ENCODE measurements at places on chromosomes 7 and 10. TPM values are rescaled to one million over a fixed set of nuclear protein-coding genes. Genes with fewer than 3 reads are reported as not detected.

Gene DAGLB
- total RNA-seq: 12.9 TPM

Gene GDF2
- not detected for total RNA-seq

Gene PODXL
- total RNA-seq: 0.60 TPM

Gene AKR1C2
- not detected for total RNA-seq

Gene SLC26A5
- not detected for total RNA-seq

Gene CAMK1D
- total RNA-seq: 25.3 TPM

Gene RNF148
- total RNA-seq: not detected

Gene SH2D4B
- total RNA-seq: 0.34 TPM

Gene WNT2
- total RNA-seq: not detected

DNA sequence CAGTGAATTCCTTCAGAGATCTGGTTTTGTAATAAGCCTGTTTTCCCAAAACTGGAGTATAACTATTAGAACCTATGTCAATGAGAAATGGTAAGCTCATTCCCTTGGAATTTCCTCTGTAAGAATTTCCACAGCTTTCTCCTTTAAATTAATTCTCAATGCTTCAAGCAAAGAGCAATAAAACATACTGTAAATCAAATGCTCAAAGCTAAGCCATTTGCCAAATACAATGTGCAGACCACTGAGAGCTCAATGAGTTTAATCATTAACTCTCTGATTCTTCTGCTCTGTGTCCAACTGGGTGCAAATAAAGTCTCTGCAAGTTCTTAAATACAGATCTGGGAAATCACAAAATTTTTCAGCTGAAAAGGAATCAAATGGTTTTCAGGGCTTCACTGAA, 227.6 kb upstream of the IMMP2L start:
- DNase-seq: no peak

DNA sequence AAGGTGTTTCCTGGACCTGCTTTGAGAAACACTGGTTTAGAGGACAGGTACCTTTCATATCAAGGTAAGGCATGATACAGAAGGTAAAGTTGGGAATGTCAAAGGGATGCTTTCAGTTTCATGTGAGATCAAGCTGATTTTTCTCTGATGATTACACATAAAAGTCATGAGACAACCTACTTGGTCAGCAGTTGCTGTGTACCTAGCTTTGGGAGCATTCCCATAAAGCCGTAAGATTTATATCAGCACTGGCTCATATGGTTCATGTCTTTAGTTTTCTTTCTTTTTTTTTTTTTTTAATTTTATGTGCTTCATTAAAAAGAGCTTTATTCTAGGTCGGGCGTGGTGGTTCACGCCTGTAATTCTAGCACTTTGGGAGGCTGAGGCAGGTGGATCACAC, 265.3 kb upstream of the LRGUK start:
- no peak for DNase-seq

DNA sequence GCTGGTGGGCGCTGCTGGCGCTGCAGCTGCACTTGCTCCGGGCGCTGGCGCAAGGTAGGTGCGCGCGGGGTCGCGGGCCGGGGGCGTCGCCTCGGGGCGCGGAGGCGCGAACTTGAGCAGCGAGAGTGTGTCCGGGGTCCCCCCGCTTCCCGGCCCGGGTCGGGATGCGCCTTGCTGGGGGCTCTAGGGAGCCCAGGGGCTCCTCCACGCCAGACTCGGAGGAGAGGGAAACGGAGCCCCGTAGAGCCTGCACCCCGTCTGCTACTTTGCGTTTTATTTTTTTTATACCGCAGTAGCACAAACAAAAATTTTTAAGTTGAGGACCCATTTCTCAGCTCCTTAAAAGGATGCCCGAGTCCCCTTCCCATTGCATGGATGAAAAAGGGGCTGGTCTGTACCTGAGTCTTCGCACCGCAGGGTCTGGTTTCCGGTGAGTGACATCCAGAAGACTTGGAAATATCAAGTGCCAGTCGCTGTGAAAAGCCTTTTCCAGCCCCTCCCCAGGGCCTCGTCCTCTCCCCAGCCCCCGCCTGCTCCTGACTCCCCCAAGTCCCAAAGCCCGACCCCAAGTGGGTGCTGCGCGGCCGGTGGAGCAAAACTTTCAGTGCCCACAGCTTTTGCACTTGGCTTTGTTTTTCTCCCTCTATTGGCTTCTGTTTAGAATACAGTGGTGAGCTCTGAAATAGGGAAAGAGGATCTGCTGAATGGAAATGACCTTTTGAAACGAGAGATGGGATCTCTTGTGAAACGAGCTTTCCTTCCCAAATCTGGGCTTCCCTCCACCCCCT, 973 bp downstream of the SDK1 start:
- DNase-seq: peak; percentile 16

DNA sequence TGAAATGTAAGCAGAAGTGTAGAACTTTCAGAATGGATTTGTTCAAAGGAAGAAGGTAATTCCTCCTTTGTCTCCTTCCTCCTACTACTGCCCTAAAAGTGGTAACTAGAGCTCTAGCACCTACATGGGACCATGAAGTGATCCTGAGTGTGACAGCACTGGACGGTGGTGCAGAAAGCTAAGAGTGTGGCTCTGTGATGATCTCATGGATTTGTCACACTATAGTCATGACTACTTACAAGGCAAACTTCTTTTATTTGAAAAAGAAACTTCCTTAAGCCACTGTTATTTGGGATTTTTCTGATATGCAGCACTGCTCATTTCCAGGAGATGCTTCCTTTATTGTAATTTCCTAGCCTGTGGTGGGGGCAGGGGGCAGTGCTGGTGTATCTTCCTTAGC, 5.8 kb upstream of the FHIP2A start:
- no peak for DNase-seq

DNA sequence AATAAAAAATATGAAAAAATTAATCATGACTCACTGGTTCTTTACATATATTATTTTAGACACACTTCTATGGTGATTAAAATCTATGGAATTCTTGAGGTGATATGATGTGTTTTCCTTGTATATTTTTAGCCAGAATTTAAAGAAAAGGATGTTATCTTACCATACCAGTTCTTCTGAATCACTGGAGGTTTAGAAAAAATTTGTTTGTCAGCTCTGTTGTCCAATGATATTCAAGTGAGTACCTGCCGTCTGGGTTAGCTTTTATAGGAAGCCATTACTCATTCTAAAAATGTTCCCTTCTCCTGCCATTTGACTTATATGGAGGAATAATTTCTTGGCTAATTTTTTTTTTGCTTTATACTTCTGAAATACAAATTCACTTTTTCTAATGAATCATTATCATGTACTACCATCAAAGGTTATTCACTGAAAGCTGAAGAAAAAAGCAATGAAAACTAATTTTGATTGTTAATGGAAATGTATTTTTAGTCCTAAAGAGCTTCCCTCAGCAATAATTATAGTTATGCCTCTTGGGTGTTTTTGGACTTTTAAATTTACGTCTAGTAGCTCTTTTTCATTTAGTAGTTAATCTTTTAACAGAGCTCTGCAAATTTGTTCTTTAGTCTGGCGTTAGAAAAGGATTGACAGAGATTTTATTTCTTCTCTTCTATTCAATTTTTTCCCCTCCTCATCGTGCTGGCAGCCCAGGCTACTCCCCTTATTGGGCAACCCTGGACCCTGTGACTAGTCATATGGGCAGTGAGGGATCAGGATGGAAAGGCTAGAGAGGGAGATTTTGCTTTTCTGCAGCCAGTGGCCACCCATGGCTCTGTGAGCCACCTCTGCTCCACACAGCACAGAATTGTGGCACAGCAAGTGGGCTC, 434.2 kb downstream of the LRMDA start:
- DNase-seq: no peak

GRCh38 chr7:95011146-95011928, 103.9 kb downstream of the PPP1R9A start:
- no peak for DNase-seq

GRCh38 chr10:70563230-70563629, 39.3 kb downstream of the PRF1 start:
- DNase-seq: no peak

DNA sequence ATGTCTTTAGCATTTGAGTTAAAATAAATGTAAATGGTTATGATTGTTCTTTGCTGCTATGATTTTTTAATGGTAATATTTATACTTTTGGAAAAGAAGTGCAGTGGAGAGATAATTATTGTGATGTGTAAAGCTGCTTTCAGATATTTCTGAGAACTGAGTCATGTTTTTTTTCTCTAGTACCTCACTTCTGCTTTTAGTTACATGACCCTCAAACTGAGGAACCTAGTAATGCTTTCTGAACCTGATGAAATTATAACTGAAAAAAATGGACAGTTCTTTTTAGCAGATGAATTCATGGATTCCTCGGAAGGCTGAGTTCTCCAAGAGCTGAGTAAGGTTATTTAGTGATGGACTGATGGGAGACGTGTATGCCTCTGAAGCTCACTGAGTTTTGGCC, 167.8 kb downstream of the CDCA7L start:
- no peak for DNase-seq

- DNase-seq: no peak
Observed at GRCh38 chr7:3011211-3011852, 32.3 kb downstream of the CARD11 start.

GRCh38 chr7:36312915-36313334, 76.7 kb upstream of the ANLN start:
- no peak for DNase-seq

DNA sequence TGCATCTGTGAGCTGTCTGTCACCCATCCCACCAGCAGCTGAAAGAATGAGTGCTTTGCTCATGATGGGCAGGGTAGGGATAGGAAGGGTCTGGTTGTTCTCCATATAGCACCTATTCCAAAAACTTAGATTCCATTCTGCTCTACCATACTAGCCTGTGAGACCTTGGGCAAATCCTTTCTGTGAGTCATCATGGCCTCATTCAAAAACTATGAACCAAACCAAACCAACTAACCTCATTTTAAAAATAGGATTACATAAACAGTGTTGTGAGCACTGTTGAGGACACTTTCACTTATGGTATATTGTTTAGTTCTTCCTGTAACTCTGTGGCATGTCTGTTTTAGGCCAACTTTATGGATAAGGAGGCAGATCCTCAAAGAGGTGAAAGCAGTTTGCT, 30.9 kb upstream of the STEAP4 start:
- DNase-seq: no peak

DNA sequence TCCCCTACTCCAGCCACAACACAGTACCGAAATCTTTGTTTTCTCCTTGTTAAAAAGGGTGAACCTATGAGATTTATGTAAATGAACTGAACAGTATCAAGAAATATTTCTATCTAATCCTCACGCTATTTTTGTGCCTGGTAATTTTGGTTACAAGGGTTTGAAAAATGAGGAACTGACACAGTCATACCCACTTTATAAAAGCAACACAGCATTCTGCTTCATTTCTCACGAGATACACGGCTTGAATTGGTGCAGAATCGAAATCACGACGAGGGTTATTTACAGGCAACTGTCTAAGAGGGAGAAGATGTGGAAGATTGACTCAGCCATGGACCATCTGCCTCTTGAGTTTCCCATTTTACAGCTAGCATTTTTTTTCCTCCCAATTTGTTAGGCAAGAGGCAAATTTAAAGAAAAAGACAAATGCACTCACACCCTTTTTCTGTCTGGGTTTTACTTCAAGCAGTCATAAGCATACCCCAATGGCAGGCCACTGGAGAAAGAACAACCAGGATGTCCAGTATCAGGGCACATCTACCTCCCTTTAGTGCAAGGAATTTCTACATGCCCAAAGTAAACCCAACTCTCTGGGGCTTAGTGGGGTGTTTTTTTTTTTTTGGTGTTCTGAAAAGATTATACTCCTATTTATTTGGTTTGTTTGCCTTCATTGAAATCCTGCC, 108.1 kb downstream of the ITGB8 start:
- no peak for DNase-seq

- DNase-seq: no peak
Observed at GRCh38 chr10:136465-136762, 1.2 kb downstream of the ZMYND11 start.

DNA sequence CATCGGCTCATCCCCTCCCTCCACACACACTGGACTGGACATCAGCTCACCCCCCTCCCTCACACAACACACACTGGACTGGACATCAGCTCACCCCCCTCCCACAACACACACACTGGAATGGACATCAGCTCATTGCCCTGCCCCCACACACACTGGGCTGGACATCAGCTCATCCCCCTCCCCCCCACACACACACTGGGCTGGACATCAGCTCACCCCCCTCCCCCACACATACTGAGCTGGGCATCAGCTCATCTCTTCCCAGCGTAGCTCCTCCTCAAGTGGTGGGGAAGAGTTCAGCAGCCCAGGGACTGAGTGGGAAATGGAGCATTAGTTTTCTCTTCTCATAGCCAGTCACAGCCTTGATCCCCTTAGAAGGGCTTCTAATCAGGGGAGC, 58.1 kb upstream of the WDR11 start:
- no peak for DNase-seq

GRCh38 chr10:89064748-89065147, 74.2 kb downstream of the FAS start:
- DNase-seq: no peak
